ENCODE measurements at places on chromosomes 4 and X. TPM values are rescaled to one million over a fixed set of nuclear protein-coding genes. Genes with fewer than 3 reads are reported as not detected.

- no peak for DNase-seq
Measured at GRCh38 chr4:87060957-87061356, 126.1 kb downstream of the AFF1 start.

DNA sequence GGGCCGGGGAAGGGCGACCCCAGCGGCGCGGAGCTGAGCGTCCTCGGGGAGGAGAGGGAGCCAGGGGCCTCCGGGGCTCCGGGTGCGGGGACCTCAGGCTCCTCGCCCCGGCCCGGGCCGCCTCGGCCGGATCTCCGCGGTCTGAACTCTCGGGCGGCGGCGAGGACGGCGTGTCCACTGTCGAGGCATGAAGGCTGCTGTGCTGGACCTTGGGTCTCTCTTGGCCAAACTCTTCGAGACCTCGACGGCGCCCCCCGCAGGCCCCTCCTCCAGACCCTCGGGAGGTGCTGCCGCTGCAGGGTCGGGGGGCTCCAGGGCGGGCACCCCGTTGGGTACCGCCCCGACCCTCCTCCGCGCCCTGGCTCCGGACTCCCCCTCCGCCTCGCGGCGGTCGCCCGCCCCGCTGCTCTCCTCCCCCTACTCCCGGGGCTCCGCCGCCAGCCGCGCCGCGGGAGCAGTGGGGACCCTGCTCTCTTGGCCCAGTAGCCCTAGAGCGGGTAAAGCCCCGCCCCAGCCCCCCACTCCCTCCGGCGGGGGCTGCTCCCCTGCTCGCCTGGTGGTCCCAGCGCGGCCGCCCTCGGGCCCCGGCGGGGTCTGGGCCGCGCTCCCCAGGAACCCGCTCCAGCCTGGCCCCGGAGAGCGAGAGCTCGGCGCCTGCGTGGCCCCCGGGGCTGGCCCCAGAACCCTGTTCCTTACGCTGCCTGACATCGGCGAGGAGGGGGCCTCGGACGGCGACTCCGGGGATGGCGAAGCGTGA, 564 bp downstream of the FAM149A start:
- no peak for DNase-seq

DNA sequence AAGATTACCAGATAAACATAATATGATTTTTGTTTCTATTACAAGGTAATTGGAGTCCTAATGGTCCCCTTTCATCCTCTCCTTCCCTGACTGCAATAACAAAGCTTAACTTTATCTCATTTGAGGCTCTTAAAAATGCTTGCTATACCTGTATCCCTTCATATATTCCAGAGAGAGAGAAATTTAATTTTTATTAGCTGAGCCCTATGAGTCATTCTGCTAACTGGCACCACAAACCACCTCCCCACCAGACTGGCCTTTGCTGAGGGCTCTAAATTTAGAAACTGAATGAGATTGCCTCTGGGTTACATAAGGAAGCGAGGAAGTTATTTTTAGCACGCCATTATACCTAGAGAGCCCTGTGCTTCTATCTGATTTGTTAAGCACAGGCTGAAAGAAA, 27.4 kb downstream of the CBLL2 start:
- DNase-seq: no peak

GRCh38 chr4:155007660-155008176, 200.7 kb upstream of the NPY2R start:
- DNase-seq: no peak

- DNase-seq: no peak
Measured at GRCh38 chr4:17414392-17414791, 97.5 kb downstream of the QDPR start.

Gene ZFP92
- total RNA-seq: 0.59 TPM

Gene SHROOM4
- 5.3 TPM for total RNA-seq

Gene FABP2
- total RNA-seq: not detected

Gene TRIM2
- 67.3 TPM for total RNA-seq

Gene PDGFRA
- total RNA-seq: 138 TPM

Gene GUCY1A1
- 15.1 TPM for total RNA-seq
